IPS-NIHi11 (cell line): ENCODE measurements at places on chromosomes 1 and 21.
A peak's percentile ranks its signal among the peaks of the same experiment; 100 is the strongest.

DNA sequence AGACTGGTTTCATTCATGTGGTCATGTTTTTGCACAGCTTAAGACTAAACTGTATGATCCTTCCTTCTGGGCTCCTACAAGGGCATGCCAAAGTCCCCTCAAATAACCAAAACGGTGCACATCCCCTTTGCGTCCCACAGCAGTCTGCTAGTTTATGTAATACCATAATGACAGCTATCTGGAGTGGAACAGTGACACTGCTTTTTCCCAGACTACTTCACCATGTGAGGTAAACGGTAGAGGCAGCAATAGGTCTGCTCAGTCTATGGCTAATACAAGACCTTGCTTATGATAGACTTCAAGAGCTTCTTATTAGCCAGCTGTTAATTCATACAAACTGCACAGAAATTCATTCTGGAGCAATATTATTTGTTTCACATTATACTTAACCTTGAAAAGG lies 395.5 kb downstream of the SMYD3 start:
- no peak for DNase-seq

- DNase-seq: no peak
These were observed 195.0 kb upstream of the PBX1 start for GRCh38 chr1:164363980-164364379.

GRCh38 chr1:115192200-115192767 lies 103.0 kb upstream of the TSPAN2 start:
- no peak for DNase-seq

DNA sequence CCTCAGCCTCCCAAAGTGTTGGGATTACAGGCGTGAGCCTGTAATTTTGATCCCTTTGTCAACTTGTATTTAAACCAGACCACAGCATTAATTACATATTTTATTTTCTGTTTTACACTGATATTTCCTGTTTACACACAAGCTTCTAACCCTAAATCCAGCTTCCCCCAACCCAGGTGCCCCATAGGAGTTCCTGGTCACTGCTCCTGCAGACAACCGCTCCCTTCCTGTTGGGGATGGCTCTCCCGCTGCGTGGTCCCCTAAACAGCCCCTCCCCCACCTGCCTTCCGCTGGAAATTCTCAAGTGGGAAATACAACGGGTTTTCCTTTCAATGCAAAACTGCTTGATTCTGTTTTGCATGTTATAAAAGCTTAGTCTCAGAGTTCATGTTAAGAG lies 3.7 kb downstream of the CSTB start:
- DNase-seq: no peak

GRCh38 chr1:150186789-150187559 lies 37.3 kb downstream of the PLEKHO1 start:
- DNase-seq: peak; percentile 62

DNA sequence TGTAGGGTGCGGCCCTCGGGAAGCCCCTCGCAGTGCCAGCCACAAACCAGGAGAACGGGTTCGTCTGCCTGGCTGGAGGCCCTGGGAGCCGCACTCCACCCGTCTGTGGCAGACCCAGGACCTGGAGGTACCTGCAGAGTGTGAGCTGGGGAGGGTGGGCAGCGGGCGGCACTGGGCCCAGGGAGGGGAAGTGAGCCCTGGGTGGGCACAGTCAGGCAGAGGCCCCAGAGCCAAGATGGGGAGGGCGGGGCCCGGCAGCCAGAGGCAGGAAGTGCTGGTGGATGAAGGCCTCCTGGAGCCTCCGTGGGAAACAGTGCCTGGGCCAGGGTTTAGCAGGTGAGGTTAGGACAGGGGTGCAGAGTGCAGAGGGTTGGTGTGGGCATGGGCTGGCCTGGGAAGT lies 4.0 kb upstream of the PEX10 start:
- no peak for DNase-seq

DNA sequence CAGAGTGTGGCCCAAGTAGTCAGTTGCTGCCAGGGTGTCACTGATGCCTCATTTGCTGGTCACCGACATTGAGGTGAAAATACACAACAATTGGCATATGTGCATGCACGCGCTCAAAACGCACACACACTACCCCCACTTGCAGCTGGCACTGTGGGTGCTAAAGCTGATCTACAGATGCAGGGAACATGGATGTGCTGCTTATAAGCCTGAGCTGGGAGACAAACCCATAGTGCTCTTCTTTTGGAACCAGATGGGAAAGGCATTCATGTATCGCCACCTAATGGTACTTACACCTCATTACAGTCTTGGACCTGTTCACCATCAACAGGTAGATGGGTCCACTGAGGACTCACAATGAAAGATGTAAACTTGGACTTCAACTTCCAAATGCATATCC lies 70.3 kb upstream of the CAMK1G start:
- DNase-seq: peak; percentile 81

- DNase-seq: no peak
These were observed 6.9 kb downstream of the ANKRD35 start for GRCh38 chr1:145878724-145879123.

GRCh38 chr1:8871965-8872399 lies 6.5 kb downstream of the ENO1 start:
- DNase-seq: no peak

- no peak for DNase-seq
These were observed 40.8 kb upstream of the PPP2R5A start for GRCh38 chr1:212244441-212244840.

DNA sequence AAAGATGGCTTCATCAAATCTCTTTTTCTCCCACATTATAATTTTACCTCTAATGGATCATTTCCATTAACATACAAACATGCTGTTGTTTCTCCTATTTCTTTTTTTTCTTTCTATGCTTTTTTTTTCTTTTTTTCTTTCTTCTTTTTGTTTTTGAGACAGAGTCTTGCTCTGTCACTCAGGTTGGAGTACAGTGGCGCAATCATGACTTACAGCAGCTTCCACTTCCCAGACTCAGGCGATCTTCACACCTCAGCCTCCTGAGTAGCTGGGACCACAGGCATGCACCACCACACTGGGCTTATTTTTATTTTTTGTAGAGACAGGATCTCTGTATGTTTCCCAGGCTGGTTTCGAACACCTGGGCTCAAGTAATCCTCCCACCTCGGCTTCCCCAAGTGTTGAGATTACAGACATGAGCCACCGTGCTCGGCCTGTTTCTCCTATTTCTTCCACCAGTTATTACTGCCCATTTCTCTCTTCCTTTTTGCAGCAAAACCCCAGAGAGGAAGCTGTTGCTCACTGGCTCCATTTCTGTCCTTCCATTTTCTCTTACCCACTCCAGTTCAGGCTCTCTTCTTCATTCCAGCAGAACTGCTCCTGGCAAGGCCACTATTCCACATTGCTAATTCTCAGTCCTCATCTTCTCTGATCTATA lies 32.1 kb upstream of the OPRD1 start:
- no peak for DNase-seq

- no peak for DNase-seq
These were observed 6.1 kb downstream of the AK2 start for GRCh38 chr1:33030575-33030974.

GRCh38 chr1:192951691-192952460 lies 107.3 kb downstream of the UCHL5 start:
- DNase-seq: no peak

- peak; percentile 39 for DNase-seq
These were observed 142.1 kb downstream of the RYR2 start for GRCh38 chr1:237183963-237184540.

DNA sequence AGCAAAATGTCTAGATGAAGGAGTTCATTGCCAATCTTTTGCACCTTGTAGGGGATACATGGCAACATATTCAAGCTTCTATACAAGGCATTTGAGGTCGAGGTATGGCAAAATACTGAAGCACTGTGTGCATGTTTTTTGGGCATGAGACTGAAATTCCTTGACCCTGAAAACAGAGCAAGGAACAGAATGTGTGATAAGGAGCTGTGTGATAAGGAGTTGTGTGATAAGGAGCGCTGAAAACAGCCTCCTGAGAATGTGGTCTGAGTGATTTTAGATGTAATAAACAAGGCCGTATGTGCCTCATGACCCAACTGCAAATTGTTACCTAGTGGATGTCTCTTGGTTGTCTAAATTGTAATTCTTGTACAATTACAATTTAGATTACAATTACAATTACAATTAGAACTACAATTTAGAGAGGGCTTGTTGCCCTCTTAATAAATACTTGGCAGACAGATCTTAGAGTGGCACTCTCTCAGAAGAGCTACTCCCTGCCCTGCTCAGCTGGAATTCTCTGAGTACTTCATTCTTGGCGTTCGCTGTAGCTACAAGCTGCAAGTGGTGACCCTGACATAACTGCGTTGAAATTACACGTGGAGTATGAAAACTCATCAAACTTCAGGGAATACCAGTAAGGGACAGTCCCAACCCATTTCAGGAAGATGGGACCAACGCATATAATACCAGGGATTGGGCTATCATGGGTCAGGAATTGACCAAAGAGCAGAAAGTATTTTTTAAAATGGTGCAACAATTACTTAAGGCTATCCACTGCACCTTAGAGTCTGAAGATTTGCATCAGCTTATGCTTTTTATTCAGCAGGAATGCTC lies 20.0 kb upstream of the ITLN1 start:
- DNase-seq: no peak

GRCh38 chr1:22018583-22019559 lies 17.4 kb downstream of the CELA3A start:
- DNase-seq: no peak

- DNase-seq: peak; percentile 67
These were observed 12.7 kb downstream of the C1QB start for GRCh38 chr1:22665752-22666151.

GRCh38 chr1:159889821-159890252 lies 10.1 kb downstream of the CFAP45 start:
- no peak for DNase-seq

GRCh38 chr1:8204826-8205225 lies 113.1 kb upstream of the SLC45A1 start:
- no peak for DNase-seq

GRCh38 chr1:92922356-92923035 lies 38.8 kb downstream of the DIPK1A start:
- DNase-seq: no peak

GRCh38 chr1:24967555-24967954 lies 37.5 kb upstream of the RUNX3 start:
- DNase-seq: no peak
